Effector CD8-positive, alpha-beta T cell (primary cell): ENCODE measurements at places on chromosomes 5 and 9.

DNA sequence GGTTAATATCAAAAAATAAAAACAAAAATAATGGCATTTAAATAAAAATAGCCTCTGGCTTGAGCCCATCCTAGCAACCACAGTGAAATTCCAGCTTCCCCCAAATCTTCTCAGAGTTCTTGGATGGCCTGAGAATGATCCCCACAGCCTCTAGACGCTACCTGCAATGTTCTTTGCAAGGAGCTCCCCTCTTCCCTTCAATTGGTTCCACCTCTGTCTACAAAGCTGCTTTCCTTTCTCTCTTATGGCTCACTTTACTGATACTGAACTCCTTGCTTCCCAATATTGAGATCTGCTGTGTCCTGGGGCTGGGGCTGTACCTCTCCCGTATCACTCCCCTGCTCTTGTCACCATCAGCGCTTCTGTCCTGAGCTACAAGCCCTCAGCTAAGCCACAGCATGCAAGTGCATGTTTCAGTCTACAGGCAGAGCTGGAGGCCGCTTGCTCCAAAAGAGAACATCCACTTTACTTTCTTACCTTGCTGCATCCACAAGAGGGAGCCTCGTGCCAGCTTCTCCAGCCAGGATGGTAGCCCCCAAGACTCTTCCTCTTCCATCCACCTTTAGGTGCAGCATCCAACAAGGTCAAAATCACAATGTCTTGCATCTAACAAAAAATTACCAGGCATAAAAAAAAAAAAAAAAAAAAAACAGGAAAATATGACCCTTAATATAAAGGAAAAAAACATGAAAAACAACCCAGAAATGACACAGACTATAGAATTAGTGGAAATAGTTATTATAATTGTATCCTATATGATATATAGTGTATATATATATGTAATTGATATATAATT lies 57.4 kb upstream of the PRSS3 start:
- no peak for DNase-seq

GRCh38 chr9:137070906-137071275 lies 534 bp upstream of the SAPCD2 start:
- no peak for DNase-seq

DNA sequence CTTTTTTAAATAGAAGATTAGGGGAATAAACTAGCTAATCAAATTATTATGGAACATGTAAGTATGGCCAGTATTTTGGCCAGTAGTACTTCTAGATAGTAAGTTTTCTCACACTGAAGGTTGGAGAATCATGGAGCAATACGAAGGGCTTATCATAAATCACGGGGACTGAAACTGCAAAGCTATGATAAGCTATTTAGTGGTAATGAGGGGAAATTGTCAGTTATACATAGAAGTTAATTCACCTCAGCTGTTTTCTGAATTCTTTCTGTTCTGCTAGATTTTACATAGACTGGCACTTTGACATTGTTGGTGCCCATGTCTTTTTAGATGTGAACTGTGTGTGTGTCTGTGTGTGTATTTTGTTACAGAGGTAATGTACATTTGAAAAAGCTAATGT lies 34.5 kb upstream of the FAM151B start:
- DNase-seq, result no peak

GRCh38 chr5:65062469-65063083 lies 293.8 kb downstream of the CWC27 start:
- DNase-seq, result no peak

DNA sequence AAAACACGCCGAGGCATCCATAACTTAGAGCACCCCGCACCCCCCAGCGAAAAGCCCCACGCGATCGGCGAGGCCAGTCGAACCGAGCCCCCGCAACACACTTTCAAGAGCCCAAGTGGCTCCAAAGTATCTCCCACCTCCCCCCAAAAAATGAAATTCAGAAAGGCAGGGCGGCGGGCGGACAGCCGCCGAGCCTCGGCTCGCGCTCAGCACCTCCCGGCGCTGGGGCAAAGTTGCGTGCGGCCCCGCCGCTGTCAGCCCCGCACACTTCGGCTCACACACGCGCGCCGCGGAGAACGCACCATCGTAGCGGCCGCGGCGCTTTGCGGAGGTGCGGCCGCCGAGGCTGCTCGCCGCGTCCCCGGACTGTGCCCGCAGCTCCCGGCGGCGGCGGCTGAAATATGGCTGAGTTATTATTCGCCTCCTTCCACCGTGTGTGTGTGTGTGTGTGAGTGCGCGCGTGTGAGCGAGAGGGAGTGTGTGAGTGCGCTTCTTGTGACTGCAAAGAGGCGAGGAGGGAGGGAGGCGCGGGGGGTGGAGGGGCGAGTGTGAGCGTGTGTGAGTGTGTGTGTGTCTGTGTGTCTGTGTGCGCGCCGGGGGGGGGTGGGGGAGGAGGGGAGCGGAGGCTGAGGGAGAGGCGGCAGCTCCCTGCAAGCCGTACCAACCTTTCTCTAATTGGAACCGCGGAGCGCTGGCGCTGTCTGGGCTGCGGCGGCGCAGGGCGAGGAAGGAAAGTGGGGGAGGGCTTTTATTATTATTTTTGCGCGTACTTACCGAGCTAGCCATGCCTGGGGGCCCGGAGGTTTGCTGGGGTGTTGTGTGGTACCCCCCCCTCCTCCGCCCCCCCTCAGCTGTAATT lies 599 bp downstream of the MLLT3 start:
- peak; percentile 55 for DNase-seq

DNA sequence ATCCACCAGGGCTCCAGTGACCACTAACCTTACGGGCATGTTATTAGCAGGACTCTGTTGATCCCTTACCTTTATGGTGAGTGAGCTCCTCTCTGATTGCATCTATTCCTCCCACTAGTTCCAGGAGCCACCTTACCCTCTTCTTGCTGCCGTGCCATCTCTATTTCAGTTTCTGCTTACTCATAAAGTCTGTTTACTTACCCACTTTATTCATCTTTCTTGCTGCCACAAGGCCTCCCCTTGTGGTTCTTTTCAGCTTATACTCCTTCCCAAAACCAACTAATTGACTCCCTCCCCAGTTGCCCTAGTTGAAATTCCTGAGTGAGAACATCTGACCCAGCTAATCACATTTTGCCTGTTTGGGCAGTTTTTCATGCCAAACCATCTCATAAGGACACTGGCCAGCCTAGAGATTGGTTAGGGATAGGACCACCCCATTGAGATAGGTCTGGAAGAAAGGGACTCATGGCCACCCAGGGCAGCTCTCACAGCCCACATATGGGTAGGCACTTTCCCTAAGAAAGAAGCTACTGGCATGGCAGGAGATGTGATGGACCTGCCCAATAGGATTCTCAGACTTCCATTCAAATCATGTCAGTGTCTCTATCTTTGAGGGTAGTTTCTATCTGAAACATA lies 412.7 kb downstream of the EFNA5 start:
- no peak for DNase-seq

GRCh38 chr5:14851999-14852526 lies 19.5 kb downstream of the ANKH start:
- DNase-seq, result no peak

GRCh38 chr9:97954550-97954989 lies 16.6 kb upstream of the HEMGN start:
- peak; percentile 10 for DNase-seq

DNA sequence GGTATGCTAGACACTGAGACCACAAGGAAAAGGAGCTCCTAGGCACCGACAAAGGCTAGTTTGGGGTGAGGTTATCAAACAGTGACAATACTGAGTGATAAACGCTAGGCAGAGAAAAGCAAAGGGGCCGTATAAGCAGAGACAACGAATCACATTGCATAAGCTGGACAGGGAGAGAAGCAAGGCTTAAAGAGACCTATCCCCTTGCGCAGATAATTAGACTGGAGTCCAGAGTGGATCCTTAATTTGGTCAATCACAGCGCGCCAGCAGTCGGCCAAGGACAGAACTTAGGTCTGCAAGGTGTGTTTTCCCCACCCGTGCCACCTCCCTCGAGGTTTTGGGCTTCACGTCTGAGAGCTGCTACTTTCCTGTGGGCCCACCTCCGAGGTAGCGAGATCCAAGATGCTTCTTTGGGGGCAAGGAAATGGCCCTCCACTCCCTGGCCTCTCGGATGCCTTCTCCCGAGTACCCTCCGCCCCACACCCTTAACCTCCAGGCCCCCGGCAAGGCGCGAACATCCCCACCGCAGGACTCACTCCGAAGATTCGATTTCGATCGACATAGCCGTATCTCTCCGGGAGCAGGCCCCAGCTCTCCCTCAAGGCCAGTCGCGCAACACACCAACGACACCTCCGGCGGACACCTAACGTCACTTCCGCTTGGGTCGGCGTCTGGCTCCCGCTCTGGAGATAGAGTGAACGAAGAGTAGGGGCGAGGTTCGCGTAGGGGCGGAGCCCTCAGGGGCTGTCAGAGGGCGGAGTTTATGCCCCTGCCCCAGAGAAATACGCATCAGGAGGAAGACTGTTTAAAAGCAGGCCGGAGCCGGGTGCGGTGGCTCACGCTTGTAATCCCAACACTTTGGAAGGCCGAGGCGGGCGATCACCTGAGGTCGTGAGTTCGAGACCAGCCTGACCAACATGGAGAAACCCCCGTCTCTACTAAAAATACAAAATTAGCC lies at the start of gene SMU1:
TSS of gene SMU1 (minus strand) at position 629 of the 959 bp plus-strand sequence. CDS start at position 563, 66 bp downstream.
- peak; percentile 91 for DNase-seq

DNA sequence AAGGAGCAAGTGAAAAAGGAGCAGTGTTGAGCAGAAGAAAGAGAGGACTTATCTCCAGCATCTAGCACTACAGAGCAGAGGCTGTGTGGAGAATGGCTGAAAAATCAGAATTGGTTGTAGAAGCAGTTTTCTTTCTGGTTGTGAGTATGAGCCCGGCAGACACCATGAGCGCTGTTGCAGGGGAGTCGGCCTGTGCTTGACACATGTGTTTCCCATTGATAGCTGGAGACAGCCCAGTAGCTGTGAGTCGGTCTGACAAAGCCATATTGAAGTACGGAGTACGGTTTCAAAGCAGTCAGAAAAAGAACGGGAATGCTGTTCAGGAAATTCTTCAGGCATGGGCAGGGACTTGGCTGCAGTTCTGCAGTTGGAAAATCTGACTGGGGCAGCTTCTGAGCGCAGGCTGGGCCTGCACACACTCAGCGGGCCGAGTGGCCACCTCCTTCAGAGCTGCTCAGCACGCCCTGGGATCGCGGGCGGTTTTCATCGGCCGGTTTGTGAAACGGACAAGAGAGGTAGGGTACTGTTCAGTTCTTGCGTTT lies at the start of gene SGCD:
TSS of gene SGCD (plus strand) at position 447 of the 542 bp plus-strand sequence.
- DNase-seq, result no peak

DNA sequence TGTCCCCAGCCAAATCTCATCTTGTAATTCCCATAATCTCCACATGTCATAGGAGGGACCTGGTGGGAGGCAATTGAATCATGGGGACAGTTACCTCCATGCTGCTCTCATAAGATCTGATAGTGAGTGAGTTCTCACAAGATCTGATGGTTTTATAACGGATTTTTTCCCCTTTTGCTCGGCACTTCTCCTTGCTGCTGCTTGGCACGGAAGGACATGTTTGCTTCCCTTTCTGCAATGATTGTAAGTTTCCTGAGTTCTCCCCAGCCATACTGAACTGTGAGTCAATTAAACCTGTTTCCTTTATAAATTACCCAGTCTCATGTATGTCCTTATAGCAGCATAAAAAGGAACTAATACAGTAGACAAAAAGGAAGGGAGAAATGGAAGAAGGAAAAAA lies 76.7 kb upstream of the CCNG1 start:
- no peak for DNase-seq
